ENCODE measurements at places on chromosomes 2 and 18. TPM values are rescaled to one million over a fixed set of nuclear protein-coding genes. Genes with fewer than 3 reads are reported as not detected.

DNA sequence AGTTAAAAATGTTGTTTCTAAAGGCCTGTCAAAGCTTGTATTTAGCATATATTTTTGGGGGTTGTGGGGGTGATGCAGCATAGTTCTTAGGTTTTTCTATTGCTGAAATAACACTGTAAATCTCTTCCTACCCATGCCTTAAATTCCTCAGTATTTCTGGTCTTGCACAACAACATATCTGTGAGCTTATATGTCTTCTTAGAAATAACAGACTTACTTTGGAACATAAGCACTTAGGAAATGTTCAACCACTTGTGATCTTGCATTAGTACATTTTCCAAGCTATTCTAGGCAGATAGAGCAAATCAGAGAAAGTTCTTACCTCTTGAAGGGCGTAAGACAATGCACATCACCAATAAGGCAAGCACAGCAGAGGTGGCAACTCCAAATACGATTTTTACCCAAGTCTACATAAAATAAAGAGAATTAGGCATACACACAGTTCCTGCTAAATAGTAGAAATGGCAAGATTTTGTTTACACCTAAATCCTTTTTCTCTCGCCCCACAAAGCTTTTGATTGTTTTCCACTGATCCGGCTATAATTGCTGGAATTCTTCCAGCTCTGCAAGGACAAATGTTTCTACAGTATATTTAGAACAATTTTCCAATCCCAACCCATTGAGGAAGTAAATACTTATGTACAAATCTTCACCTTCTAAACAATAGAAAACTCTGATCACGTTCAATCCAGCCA, 512 bp downstream of the FAP start:
- peak overlapping the region; percentile 83 for H3K4me3 ChIP-seq
- H3K27me3 ChIP-seq: no peaks in the 10 kb centered on the region
- H3K36me3 ChIP-seq: peaks cover 28% of the 10 kb centered on the region
- H3K27ac ChIP-seq: peak overlapping the region; percentile 95

GRCh38 chr2:199261936-199262335, 195.8 kb downstream of the SATB2 start:
- H3K27ac ChIP-seq: no peak overlapping the region
- no peaks in the 10 kb centered on the region for H3K27me3 ChIP-seq
- peaks cover 6% of the 10 kb centered on the region for H3K4me1 ChIP-seq
- H3K36me3 ChIP-seq: no peaks in the 10 kb centered on the region
- DNase-seq: no peak

- no peak overlapping the region for H3K27ac ChIP-seq
- no peak for DNase-seq
- no peak overlapping the region for H3K4me3 ChIP-seq
- H3K36me3 ChIP-seq: no peaks in the 10 kb centered on the region
- H3K4me1 ChIP-seq: peaks cover 21% of the 10 kb centered on the region
Observed at GRCh38 chr2:74735564-74735963, 81.5 kb downstream of the SEMA4F start.

GKN2 gene
- not detected for total RNA-seq

TUBB8B gene
- total RNA-seq: not detected

IER3IP1 gene
- total RNA-seq: 20.6 TPM

UGT1A1 gene
- total RNA-seq: not detected
